Activated CD4-positive, alpha-beta T cell treated with anti-CD3 and anti-CD28 coated beads, Interleukin-2, amount 50 U/mL, for 16 hours (primary cell): ENCODE measurements at places on chromosomes 11 and 22.
A peak's percentile ranks its signal among the peaks of the same experiment; 100 is the strongest.

GRCh38 chr11:132907651-132908413, 624.5 kb downstream of the OPCML start:
- DNase-seq, result no peak

GRCh38 chr11:48101958-48102357, 114.7 kb upstream of the OR4B1 start:
- DNase-seq, result no peak

DNA sequence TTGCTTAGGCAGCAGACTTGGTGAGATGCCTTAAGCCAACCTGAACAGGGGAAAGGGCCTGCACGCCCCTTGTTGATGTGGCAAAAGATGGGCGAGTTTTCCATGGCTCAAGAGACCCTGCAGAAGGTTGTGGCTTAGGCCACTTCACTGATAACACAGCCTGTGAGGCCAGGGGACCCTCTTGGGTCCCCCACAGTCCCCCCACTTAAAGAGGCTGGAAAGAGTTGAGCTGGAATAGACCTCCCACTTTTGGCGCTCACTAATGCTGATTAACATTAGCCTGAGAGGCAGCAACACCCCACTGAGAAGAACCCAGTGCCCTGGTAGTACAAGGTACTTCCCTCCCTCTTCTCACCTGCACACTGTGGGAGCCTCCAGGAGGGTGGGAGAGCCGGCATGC, 107.5 kb downstream of the TRIM29 start:
- no peak for DNase-seq

DNA sequence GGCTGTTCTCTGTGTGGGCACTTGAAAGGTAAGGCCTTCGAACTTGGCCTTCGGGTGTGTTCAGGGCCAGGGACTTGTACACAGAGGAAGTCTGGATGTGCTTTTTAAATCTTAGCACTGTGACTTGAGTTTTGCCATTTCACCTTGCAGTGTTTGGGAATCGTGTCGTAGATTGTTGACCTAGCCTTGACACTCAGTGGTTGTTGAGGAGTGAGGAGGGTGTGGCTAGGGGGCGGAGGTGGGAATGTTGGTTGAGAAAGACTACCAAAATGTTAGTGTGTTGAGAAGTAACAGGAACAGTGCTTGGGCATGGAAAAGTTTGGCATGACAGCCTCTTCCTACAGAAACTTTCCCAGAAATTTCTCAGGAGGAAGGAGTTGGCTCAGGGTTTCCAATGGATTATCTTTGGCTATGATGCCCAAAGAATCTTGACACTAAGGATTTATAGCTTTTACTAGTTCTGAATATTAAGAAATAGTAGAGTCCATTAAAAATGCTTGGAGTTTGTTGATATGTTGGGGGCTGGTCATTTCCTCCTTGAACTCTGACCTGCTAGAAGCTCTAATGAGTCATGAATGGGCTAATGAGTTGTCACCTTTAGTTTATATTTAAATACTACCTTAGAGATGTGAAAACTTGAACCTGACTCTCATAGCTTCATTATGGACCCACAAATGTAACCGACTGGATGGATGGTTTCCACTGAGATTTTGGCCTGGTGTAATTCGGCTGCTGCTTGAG, 40.6 kb downstream of the BARX2 start:
- DNase-seq, result no peak

GRCh38 chr22:40687706-40688105, 8.4 kb downstream of the MCHR1 start:
- no peak for DNase-seq

DNA sequence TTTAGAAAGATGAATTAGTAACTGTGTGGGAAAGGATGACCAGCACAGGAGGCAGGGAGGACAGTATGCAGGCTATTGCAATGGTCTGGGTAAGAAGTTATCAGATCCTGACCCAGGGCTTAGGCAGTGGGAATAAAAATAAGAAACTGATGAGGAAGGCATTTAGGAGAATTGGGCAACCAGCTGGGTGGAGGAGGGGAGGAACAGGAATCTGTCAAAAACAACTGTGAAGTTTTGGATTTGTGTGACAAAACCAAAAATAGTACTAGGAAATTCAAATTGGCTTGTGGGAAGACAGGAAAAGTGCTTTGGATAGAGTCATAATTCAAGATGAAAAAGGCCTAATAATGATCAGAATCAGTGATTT, 27.9 kb downstream of the MMP13 start:
- no peak for DNase-seq

DNA sequence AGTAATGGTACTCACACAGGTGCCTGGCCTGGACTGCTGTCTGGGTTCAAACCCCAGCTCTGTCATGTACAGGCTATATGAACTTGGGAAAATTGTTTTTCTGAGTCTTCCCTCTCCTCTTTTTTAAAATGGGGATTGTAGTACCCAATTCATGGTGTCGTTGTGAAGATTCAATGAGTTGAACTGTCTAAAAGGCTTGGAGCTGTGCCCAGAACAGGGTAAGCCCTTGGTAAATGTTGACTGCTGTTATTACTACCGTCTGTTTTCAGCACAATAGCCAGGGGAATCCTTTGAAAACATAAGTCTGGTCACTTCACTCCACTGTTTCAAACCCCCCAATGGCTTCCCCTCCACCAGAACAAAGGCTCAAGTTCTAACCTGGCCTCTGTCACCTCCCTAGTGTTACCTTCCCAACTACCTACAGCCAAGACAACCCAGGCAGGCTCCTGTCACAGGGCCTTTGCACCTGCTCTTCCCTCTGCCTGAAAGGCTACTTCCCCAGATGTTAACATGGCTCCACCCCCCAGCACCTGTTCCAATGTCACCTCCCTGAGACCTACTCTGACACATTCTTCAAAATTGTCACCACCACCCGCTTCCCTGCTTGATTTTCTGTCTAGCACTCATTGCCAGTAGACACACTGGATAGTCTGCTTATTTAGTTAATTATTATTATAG, 152.8 kb downstream of the CHST1 start:
- no peak for DNase-seq

- no peak for DNase-seq
These were observed 71.0 kb downstream of the SPECC1L start for GRCh38 chr22:24341627-24342026.

- no peak for DNase-seq
These were observed 16.5 kb upstream of the MEN1 start for GRCh38 chr11:64826578-64827450.

- DNase-seq, result no peak
These were observed 35.5 kb downstream of the RPL27A start for GRCh38 chr11:8717876-8718753.

- no peak for DNase-seq
These were observed 44.4 kb upstream of the CLDN5 start for GRCh38 chr22:19568337-19569275.

- peak; percentile 14 for DNase-seq
These were observed 19.8 kb upstream of the GNB1L start for GRCh38 chr22:19874307-19875060.

DNA sequence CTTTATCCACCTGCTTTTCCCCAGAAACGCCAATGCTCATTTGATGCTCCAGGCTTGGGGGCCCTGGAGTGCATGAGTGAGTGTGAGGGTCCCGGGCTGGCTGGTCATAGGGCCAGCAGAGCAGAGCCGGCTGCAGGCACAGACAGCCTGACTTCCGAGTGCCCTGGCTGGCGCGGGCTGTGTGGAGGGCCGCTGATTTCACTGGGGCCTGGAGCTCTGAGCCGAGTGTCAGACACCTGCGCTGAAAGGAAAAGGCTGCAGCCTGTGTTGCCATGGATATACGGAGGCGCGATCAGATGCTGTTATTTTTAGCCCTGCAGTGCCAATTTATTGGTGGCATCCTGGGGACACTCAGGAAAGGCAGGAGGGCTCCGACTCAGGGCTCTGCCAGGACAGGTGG, 87.6 kb downstream of the ST3GAL4 start:
- no peak for DNase-seq

DNA sequence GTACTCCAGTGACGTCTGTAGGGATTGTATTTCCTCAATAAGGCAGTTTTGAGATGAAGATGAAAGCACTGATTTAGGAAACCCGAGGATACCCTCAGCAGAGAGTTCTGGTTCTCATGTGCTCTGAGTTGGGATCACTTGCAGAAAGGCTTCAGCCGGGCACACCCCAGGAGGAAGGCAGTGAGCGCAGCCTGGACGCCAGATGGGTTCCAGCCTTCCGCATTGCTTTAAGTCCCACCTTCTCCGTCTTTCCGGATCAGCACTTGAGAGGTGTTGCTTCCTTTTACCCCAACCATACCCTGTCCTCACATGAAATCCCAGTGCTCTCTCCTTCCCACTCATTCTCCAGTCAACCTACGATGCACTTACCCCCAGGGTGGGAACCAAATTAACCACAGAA, 239.5 kb upstream of the CADM1 start:
- no peak for DNase-seq

DNA sequence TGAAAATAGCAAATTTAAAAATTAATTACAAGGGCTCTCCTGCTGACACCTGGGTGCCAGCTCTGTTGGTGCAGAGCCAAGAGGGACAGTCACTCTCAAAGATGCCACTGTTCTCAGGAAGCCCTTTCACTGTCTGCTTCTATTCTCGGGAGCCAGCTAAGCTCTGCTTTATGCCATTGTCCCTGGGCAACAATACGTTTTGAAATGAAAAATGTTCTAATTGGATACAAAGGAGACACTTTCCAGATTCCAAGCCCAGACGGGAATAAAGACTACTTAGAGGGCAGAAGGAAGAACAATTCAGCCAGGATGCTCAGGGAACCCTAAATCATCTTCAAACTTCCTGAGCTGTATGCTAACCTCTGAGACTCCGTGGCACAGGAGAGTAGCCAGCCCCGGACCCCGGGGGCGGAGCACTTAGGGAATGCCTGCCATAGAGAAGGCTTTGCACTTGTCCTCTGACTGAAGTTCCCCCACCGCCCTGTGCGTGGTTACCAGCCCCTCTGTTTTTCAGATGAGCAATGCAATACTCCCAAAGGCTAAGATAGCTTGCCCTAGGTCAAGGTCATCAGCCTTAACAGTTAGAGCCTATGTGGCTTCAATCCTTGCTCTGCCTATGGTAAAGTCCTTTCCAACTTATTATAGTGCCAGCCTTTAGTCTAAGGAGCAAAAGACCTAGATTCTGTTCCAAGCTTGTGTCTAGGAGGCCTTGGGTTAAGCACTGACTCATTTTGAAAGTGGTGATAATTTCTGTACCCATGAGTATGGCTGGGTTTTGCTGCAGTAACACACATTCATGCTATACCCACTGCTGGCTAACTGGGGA, 150.9 kb downstream of the CACNA1I start:
- DNase-seq, result peak; percentile 64

DNA sequence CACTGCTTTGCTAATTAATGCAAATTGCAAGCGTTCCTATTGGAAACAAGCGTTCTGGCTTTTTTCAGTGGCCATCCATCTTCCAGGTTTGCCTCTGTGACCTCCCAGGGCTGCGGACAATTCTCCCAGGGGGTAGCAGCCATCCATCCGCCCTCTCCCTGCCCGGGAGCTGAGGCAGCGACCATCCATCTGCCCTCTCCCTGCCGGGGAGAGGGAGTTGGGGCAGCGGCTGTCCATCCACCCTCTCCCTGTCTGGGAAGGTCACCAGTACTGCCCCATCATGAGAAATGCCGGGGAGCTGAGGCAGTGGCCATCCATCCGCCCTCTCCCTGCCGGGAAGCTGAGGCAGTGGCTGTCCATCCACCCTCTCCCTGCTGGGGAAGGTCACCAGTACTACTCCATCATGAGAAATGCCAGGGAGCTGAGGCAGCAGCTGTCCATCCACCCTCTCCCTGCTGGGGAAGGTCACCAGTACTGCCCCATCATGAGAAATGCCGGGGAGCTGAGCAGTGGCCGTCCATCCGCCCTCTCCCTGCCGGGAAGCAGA, 394.7 kb downstream of the BRD1 start:
- DNase-seq, result no peak

GRCh38 chr11:8032576-8033304, 45.6 kb downstream of the EIF3F start:
- DNase-seq, result no peak

DNA sequence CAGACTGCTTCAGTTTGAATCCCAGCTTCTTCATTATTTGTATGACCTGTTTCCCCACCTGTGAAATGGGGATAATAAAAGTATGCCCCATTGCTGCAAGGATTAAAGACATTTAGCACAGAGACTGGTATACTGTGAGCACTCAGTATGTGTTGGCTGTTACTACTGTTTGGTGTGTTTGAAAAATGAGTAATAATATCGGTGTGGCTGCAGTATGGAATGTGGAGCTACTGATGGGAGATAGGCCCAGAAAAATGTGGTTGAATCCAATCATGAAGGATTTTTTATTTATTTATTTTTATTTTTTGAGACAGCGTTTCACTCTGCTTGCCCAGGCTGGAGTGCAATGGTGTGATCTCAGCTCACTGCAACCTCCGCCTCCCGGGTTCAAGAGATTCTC, 9.1 kb upstream of the C1QTNF4 start:
- DNase-seq, result no peak

DNA sequence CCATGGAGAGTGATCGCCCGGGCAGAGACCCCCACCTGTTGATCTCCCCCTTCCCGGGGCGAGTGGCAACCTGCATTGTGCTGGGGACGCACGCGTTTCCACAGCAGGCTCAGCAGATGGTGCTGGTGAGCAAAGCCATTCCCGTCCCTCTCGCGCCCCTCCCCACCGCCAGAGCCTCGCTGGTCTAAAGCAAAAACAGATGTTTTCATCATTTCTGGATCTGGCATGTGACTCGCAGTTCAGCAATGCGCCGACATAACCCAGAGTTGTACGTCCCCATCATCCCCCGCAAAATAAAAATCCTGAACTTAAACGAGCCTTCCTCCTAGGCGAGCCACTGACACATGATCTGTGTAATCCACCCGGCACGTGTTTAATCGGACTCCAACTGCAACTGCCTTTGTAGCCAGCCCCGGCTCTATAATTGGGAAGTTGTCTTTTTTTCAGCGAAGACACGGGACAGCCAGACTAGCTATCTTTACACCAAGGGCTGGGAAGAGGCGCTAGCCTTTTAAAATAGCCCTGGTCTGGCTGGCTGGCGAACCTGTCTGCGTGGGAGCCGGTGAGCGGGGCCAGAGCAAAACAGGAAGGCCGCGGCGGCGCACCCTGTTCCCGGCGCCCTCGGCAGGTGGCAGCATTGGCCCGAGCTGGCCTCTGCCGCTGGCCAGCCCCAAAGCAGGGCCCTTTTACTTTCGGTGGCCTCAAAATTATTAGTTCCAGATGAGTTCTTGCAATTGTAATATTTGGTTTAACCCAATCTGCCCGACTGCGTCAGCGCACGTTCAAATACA, 203.0 kb upstream of the SORL1-AS1 start:
- peak; percentile 69 for DNase-seq

DNA sequence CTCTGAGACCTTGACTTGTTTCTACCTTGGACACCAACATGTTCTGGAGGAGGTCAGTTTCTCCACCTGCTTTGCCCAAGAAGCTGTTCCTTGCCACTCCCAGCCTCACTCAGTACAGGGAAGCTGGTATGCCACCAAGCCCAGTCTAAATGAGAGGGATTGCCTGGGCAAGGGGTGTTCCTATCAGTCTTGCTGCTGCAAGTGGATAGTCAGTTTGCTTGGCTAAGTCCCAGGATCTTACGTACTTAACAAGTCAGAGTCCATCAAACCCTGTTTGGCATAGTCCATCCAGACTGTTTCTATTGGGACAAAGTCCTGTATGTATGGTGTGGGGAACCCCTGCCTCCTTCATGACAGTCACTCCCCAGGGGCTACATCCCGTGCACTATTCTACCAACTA, 66.6 kb downstream of the RPL27A start:
- DNase-seq, result no peak
